Thoracic aorta (tissue), 2 donors: ENCODE measurements at places on chromosomes 3 and 15. TPM values are rescaled to one million over a fixed set of nuclear protein-coding genes. Genes with fewer than 3 reads are reported as not detected.

The GOLGA8M gene
- total RNA-seq: 0.81 TPM

The IGSF11 gene
- 0.71 TPM for total RNA-seq

The ULK4 gene
- 38.4 TPM for total RNA-seq

DNA sequence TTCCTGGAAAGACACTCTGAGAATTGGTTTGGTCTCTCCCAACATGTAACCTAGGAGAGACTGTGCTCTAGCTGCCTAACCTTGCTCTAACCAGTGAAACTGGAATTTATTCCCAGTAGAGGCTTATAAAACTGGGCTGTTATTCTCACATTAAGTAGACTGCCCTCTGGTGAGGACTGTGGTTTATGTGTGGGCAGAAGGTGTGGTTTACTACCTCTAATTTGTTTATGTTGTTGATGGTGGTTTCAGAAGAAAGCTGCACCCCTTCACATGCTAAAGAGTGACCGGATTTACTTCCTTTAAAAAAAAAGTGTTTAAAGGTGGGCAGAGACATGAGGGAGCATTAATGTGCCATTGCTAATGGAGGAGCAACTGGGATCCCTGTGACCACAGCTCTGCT is 273.2 kb downstream of the MECOM start:
- no peak for DNase-seq

GRCh38 chr3:174945951-174946350 is 86.8 kb downstream of the NAALADL2 start:
- DNase-seq: no peak

GRCh38 chr3:106819440-106819839 is 557.8 kb upstream of the CCDC54 start:
- no peak for DNase-seq

GRCh38 chr3:13020159-13020750 is 53.0 kb downstream of the IQSEC1 start:
- no peak for DNase-seq

GRCh38 chr3:193348686-193349085 is 29.9 kb downstream of the ATP13A5 start:
- no peak for DNase-seq

DNA sequence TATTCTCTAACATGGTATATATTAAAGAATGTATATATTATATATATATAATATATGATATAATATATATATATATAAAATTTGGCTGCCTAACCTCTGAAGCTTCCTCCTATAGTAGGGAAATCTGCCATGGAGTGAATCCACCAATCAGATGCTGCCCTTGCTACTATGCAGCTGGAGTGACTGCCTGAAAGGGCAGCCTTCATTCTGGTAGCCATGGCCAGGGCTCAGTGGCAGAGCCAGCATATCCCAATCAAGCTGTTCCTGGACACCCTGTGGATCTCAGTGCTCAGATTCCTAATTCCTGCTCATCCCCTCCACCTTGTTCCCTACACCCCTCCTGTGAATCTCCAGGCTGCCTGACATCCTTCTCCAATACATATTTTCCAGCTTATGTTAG is 2.2 kb upstream of the SH3GL3 start:
- no peak for DNase-seq

GRCh38 chr3:41159588-41160189 is 39.6 kb upstream of the CTNNB1 start:
- no peak for DNase-seq

- no peak for DNase-seq
Observed at GRCh38 chr3:16203031-16203430, 28.6 kb downstream of the GALNT15 start.

- no peak for DNase-seq
Observed at GRCh38 chr3:38583688-38584087, 65.8 kb downstream of the SCN5A start.

DNA sequence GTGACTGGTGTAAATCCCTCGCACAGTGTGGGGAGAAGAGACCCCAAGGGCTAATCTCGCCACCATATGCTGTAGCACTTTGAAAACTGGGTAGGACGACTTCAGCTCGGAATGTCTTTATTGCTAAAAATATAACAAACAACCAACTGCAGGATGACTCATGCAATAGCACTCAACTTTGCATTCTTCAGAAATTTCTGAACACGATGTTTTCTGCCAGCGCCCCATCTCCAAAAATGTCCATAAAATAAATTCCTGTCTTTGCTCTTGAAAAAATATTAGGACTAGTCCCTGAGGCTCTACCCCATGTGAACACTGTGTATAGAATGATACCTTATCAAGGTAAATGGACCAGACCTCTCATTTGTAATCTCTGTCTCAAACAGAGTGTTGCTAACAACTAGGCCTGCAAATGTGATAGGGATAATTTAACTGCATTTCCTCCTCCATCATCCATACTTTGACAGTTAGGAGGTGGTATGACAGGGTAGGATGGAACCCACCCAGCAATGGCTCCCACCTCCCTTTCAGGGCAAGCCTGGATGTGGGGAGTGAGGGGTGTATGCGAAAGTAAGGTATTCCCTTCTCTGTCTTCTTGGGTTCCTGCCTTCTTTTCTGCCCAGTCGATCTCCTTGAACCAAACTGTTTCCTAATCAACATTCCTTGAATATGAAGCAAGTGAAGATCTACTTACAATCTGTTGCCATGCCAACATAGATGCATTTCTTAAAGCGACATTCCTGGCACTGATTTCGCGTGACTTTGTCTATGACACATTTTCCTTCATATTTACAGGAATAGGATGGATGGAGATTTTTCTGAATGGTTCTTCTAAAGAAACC is 201.1 kb downstream of the NR1D2 start:
- no peak for DNase-seq

- no peak for DNase-seq
Observed at GRCh38 chr15:101361418-101361817, 66.4 kb upstream of the SNRPA1 start.
